Bone marrow (tissue), 2 donors: ENCODE measurements at places on chromosomes 13 and 19.

DNA sequence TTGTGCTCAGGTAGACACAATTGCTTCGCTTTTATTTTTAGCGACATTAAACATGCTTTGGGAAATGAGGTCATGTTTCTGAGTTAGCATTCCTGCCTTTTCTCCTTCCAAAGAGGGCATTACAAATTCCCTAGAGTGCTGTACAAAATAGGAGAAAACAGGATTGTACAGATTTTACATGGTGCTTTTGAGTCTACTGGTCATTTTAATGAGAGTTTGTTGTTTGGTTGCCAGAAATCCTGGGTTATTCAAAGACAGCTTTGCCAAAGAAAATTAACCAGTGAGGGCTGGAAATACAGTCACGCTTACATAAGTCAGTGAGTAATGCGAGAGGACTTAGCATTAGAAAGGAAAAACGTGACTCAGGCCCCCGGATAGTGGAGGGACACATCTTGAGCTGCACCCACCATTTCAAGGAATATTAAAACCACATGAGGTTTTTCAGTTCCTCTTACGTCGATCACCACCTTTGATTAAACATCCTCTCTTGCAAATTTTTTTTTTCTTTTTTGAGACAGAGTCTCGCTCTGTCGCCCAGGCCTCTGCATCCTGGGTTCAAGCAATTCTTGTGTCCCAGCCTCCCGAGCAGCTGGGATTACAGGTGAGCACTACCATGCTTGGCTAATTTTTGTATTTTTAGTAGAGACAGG is 55.4 kb downstream of the SACS start:
- peak; percentile 94 for DNase-seq

- DNase-seq = no peak
These were observed 27.3 kb upstream of the IL17D start for GRCh38 chr13:20676213-20676612.

DNA sequence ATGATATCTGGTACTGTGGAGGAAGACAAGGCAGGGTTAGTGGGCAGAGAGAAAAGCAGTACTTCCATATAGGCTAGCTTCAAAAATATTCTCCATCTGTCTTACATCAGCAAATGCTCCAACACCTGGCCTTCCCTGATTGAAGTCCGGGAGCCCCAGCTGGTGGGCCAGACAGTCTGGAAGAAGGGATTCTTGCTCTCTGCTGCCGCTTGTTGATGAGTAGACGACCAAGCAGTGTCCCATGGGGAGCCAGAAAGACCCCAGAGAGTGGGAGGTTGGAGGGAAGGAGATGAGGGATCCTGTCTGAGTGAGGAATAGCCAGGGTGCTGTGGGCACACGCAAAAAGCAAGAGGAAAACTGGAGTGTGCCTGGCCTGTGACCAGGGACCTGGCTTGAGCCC is 95.1 kb downstream of the ATP8A2 start:
- DNase-seq = no peak

DNA sequence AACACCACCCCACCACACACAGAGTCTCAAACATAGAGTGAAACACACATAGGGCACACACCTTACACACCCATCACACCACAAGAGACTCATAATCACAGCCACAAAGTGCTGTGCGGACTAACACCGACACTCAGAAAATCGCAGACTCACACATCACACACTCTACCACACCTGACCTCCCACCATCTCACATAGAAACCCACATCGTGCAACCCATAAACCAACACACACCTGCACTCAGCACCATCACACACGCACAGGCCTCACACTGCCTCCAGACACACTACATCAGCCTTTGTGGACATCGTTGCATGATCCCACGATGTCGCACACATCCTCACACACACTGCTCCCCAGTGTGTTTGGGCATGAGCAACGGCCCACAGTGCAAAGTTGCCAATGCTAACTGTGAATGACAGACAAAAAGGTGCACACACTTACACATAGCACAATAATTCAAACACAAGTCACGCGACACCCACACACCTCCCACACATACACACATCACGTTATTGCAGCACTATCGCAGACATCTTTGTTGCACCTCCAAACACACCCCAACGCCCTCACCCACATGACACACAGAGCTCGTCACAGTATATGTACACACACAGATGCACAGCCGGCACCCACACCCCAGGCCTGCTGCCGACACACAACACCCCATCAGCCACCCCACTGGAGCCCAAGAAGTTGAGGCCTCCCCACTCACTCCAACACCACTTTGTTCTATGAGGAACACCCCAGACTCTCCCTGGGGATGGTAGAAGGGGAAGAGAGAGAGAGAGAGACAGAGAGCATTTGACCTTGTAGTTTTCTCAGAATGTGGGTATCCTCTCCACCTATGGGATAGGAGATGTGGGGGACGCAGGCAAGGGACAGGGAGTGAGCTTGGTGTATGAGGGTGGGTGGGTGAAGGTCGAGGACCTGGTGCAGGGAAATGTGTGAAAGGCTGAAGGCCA is 1.2 kb upstream of the ATP1A3 start:
- no peak for DNase-seq

GRCh38 chr19:1400281-1401137 is 833 bp downstream of the GAMT start:
- no peak for DNase-seq

GRCh38 chr13:21453387-21454081 is 5.6 kb downstream of the ZDHHC20 start:
- DNase-seq = no peak
